ENCODE measurements at places on chromosomes 16 and 17.

- DNase-seq, result no peak
These were observed 129.1 kb downstream of the MYO1D start for GRCh38 chr17:32747856-32748255.

DNA sequence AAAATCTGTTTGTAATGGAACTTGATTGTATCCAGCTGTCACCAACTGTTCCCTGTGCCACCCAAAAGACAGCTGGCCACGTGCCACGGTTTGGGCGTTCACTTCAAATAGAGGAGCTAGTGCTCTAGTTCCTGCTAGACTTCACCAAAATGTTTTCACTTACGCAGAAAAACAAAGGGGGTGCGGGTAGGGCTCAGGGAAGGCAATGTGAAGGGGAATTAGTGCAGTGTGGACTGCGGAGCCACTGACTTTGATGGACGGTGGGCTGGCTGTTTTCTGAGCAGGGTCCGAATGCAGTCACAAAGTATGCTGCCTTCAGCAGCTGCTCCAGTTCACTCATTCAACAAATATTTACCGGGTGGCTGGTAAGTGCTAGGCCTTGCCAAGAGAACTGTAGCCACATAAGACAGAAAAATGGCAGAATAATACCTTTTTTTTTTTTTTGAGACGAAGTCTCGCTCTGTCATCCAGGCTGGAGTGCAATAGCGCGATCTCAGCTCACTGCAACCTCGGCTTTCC is 7.6 kb upstream of the CYTH1 start:
- no peak for DNase-seq

- no peak for DNase-seq
These were observed 9.1 kb downstream of the TSPOAP1 start for GRCh38 chr17:58319173-58320162.

GRCh38 chr17:56392321-56392720 is 201.2 kb upstream of the NOG start:
- DNase-seq, result peak; percentile 83

DNA sequence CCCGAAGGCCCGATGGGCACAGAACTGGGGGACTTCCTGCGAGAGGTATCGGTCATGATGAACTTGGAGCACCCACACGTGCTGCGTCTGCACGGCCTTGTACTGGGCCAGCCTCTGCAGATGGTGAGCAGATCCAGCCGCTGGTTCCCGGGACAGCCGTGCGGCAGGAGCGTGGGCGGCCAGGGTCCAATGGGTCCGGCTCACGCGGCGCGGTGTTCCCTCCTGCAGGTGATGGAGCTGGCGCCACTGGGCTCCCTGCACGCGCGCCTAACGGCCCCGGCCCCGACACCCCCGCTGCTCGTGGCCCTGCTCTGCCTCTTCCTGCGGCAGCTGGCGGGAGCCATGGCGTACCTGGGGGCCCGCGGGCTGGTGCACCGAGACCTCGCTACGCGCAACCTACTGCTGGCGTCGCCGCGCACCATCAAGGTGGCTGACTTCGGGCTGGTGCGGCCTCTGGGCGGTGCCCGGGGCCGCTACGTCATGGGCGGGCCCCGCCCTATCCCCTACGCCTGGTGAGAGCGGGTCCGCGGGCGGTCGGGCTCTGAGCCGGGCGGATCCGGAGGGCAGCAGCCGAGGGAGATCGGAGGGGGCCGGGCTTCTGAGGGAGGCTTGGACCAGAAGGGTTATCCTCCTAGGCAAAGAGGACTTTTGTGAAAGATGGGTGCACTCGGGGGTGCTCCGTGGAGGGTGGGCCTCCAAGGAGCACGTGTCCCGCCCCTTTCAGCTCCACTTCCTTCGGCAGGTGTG is 3.0 kb downstream of the TNK1 start:
- peak; percentile 32 for DNase-seq

DNA sequence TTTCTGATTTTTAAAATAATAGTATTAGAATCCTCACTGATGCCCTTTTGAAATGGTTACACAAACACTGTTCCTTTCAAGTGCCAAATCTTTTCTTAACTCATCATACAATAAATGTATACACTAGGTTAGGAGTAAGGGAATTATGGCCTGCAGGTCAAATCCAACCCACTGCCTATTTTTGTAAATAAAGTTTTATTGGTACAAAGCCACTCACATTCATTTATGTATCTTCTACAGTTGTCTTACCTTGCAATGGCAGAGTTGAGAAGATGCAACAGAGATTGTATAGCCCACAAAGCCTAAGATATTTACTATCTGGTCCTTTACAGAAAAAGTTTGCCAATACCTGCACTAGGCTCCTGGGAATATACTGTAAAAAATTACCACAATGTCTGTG is 47.8 kb downstream of the IKZF3 start:
- DNase-seq, result no peak

- peak; percentile 99 for DNase-seq
These were observed 83.5 kb upstream of the TNRC6A start for GRCh38 chr16:24645739-24646645.

DNA sequence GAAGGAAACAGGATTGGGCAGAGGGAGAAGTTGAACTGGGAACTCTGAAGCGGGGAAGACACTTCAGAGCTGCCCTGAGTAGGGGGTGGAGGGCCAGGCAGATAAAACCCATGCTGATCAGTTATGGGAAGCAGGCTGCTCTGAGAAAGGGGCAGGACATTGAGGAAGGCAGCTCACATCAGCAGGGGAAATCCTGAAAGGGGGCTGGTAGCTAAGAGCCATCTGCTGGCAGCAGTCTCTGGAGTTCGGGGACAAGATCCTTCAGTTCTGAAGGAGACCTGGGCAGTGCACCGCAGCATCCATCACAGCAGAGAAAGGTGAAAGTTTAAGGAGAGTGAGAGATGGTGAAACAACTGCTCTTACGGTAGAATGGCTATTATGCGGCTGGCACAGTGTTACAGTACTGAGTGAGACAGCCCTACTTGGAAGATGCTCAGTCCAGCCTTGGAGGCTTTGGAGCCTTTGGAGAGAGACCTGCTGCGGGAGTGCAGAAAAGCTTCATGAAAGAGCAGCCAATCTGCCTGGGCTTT is 5.4 kb upstream of the KIF18B start:
- no peak for DNase-seq

- DNase-seq, result peak; percentile 91
These were observed 36.6 kb downstream of the ARHGAP23 start for GRCh38 chr17:38464723-38465390.

DNA sequence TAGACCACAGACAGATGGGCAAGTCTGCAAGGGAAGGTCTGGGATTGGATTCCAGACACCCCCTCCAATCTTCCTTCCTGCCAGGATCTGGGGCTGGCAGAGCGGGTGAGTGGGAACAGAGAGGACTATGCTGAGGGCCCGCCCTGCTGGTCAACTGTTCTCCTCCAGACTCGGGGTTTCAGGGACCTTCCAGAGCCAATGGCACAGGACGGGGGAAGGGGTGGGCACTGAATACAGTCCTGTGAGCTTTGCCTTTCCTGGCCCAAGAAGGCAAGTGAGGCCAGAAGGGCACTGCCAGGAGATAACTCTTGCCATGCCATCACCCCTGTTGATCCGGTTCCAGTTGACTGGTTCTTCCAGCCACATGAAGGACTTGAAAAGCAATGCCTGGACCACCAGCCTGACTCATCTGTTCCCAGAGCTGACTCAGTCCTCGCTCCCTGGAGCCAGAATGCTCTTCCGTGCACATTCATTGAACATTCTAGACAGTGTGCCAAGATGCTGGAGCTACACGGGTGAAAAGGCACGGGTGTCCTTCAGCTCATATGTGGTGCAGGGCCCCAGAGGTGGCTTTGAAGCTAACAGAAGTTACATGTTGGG is 533 bp upstream of the MEFV start:
- peak; percentile 81 for DNase-seq

- peak; percentile 23 for DNase-seq
These were observed 192.3 kb upstream of the SALL1 start for GRCh38 chr16:51343411-51343810.

- no peak for DNase-seq
These were observed 165.1 kb downstream of the PHKB start for GRCh38 chr16:47626246-47626645.

DNA sequence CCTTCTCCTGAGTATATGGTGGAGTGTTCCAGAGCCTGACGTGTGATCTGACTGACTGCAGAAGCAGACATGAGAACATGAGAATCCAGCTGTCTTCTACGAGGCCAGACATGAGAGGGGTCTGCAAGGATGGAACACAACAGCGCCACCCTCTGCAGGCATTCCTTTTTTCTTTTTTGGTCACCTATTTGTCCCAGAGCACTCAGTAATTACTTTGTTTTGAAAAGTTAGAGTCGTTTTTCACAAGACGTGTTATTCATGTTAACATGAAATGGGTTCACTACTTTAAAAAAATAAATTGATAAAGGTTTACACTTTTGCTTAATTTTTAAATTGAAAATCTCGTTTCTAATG is 43.8 kb upstream of the ATP2A3 start:
- DNase-seq, result no peak

DNA sequence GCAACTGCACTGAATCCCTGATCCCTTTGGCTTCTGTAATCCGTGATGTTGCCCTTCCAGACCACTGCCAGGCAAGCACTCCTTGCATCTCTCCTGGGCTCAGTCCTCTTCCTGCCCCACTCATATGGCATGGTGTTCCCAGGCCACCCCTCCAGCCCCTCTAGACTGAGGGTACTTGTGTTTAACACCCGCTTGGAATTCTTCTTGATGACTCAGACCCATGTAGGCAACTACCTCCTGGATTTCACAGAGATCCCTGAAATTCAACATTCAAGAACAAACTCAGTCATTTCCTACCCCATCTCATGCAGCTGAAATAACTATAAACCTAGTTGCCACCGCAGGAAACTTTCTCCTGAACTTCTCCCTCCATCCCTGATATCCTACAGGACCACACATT is 541.9 kb upstream of the CDH11 start:
- peak; percentile 54 for DNase-seq

DNA sequence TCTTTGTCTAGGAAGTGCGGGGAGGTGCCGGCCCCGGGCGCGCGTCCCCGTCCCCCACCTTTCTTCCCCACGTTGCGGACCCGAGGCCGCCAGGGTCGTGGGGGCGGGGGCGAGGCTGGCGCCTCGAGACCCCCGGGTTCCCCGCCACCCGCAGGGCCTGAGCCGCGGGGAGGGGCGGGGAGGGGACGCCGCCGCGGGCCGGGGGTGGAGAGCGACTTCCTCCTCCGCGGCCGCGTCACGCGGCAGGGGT is 1.8 kb upstream of the ACTG1 start:
- DNase-seq, result no peak

DNA sequence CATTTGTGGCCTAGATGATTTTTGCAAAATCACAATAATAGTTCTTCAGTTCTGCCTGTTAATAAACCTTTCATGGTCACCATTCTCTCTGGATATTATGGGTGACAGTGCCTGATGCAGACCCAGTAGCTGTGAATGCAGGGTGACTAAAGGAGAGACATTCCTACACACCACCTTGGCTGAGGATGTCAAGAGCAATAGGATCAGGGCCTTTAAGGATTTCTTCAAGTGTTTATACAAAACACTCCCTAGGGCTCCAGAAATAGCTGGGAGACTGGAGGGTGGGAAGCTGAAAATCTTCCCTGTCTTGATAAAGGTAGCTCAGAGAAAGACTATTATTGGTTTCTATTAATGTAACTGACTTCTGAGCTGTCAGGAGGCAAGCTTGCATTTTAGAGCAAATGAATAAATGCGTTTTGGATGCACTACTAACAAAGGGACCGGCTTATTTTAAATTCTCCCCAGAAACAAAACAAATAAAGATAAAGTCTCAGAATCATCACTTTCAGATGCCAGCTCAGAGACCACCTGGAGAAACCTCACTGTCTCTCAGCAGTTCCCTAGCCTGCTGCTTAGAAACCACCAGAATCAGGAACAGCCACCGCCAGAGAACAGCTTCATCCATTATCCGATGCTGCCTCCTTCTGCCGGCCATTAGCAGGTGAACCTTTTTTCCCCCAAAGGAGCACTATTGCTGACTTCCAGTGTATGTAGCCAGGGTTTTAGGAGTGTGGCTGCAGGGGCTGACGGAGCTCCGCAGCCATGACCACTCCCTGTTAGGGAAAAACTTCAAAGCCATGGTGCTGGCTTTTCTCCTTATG is 171.4 kb upstream of the DYNLRB2 start:
- peak; percentile 42 for DNase-seq

DNA sequence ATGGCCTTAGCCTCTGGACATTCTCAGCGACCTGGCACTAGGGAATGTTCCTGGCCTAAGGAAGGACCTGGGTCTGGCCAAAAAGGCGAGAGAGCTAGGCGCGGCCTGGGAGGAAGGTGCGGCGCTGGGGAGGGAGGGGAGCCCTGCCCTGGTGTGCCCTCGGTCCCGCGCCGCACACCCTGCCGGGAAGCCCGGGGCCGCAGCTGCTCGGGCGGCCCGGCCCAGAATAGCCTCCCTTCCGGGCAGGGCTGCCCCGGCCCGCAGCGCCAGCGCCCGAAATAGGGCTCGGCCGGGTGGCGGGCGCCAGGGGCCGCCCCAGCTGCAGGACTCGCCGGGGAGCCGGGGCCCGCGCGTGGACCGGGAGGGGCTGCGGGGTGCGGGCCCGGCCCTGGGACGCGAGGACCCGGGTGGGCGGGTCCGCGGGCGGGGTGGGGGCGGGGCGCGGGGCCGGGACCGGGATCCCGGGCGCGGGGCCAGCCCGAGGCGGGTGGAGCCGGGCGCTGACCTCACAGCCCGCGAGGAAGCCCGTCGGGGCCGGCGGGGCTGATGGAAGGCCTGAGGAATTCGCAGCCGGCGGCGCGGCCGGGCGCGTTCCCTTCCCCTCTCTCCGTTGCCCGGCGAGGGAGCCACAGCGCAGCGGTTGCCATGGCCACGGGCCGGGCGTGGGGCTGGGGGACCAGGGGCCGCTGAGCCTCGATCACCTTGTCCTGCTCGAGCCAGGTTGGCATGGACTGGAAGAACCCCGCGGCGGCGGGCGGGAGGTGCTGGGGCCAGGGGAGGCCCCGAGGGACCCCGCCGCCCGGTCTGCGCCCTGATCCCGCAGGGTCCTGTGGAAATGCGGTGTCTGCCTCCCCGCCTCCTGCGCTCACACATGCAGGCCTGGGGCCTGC is 18.1 kb downstream of the SOCS3 start:
- DNase-seq, result peak; percentile 81

GRCh38 chr16:12728469-12728868 is 75.2 kb downstream of the CPPED1 start:
- peak; percentile 33 for DNase-seq

GRCh38 chr17:59366773-59367656 is 35.6 kb downstream of the YPEL2 start:
- peak; percentile 76 for DNase-seq

DNA sequence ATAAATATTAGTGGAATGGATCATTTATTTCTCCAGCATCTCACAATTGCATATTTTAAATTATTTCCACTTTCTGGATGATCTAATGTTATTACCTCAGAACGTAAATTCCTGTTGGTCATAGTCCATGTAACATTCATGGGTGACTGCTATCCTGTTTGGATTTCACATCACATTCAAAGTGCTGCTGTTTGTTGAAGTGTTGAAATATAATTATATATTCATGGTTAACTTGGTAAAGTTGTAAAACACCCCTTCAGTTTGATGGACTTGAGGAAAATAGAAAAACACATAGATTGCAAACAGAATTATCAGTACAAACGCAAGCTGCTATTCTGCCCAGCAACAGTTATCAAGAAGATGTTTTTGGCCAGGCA is 59.6 kb downstream of the TANGO6 start:
- DNase-seq, result no peak

GRCh38 chr16:75080205-75081029 is 36.2 kb downstream of the LDHD start:
- peak; percentile 21 for DNase-seq

GRCh38 chr16:60815033-60815432 is 1221.2 kb downstream of the CDH8 start:
- no peak for DNase-seq

Data from M059J (cell line).